ENCODE measurements at places on chromosomes 1 and 21.
A peak's percentile ranks its signal among the peaks of the same experiment; 100 is the strongest.

- peak; percentile 61 for DNase-seq
These were observed 7.2 kb upstream of the SLX9 start for GRCh38 chr21:44932408-44933181.

DNA sequence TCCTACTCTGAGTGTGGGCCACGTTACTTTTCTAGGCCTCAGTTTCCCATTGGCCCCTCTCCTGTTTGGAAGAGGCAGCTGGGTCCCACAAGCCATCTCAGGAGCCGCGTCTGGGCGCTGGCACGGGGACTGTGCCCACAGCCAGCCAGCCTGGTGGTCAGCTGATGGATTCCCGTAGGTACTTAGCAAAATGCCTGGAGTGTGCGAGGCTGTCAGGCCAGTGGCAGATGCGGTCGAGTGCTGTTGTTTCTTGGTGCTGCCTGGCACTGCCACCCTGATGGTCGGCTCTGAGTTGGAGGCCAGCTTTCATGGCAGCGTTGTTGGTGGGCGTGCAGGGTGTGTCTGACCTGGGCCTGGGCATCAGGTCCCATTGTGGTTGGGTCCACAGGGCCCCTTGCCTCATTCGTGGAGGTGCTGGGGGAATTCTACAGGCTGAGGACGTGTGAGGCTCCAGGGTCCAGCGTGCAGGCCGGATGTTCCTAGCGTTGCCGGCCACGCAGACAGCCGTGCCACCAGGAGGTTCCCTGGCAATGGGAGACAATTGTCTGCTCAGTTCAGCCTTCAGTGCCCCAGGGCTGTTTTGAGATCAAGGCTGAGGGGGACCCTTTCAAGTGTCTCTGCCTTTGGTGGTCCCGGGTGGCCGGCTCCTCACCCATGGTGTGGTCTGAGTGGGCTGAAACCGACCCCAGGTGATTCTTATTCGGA, 20.9 kb downstream of the SKI start:
- DNase-seq, result no peak

DNA sequence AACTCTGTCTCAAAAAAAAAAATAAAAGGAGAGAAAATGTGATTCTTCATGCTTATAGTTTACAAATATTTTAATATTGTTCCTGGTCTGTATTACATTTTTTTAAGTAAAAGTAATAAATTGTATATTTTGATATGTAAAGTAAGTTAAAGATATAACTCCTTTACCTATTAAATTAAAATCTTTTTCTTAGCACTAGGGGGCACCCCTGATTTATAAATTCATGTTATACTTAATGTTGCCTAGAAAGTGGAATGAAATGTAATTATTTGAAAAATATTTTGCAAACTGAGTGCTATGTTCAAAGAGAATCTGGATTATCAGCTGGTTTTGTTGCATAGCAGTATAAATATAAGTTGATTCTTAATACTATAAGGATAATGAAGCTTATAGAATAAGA, 49.2 kb downstream of the RALGPS2 start:
- no peak for DNase-seq

- DNase-seq, result no peak
These were observed 665 bp downstream of the DAB1 start for GRCh38 chr1:57423135-57423655.

DNA sequence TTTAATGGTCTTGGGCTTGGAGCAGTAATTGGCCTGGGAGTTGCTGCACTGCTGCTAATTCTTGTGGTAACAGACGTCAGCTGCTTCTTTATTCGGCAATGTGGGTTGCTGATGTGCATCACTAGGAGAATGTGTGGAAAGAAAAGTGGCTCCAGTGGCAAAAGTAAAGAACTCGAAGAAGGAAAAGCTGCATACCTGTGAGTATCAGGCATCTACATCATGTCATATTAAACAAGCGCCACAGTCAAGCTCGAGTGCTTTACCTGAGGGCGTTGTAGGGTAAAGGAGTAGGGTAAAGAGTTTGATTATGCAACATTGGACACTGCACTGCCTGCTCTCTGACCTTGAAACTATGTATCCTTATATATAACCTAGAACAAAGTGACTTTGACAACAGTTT, 510.6 kb downstream of the NCAM2 start:
- DNase-seq, result no peak
